SK-N-SH (cell line): ENCODE measurements at places on chromosomes 1 and 21.

- DNase-seq, result peak; percentile 28
These were observed 66.1 kb downstream of the UBE2U start for GRCh38 chr1:64269558-64269884.

DNA sequence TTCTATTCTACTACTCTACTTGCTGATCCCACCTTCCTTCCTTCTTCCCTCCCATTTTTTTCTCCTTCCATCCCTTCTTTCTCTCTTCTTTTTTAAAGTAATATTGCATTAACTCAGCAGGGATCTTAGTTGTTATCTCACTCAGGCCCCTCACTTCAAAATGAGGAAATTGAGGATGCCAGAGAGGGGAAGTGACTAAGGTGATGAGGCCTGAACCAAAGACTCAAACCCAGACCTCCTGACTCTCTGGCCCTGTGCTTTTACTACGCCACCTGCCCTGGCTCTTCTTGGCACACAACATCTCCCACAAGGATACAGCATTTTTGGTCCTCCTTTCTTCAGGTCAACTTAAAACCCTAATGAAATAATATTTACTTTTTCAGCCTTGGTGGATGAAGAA lies 151.7 kb upstream of the ZNF648 start:
- DNase-seq, result no peak

DNA sequence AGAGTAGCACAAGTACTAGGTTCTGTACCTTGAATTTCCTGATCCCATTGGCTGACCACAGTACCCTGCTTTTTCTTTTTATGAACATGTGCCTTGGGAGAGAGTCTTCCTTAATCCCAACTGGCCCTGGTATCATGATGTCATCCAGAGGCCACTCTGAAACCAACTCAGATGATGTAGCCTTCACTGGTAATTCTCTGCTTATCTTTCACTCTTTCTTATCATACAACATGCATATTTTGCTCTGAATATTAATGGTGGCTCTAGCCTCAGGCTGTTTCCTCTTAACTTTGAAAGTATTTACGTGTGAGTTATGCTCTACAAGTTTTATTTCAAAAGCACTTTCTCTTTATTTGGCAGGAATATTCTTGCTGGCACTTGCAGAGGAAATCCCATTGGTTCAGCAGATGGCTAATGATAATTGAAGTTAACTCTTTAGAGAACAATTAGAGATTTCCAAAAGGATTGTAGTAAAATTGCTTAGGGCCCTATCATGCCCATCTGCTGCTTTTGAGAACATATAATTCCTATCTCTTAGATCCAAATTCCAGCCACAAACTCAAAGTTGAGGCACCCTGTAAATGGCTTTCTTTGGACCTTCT lies 86.1 kb downstream of the PTGER3 start:
- peak; percentile 5 for DNase-seq

DNA sequence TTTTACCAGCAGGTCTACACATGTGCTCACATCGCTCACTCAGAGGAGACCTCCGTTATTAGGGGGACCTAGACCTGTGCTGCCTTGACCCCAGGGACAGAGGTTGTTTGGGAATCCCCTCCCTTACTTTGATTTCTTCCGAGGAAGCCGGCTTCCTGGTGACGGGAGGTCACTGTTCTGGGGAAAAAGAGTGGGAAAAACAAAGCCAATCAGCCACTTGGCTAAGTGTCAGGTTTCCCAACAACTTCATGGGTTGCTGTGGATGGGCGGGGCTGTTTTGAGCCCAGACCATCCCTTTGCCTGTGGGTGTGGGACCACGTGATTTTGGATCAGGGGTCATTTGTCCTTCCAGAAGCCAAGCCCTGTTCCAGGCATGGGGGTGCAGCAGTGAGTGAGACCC lies 7.1 kb upstream of the KCNAB2 start:
- DNase-seq, result no peak

- no peak for DNase-seq
These were observed 296.6 kb downstream of the CHRM3 start for GRCh38 chr1:239682960-239683359.

DNA sequence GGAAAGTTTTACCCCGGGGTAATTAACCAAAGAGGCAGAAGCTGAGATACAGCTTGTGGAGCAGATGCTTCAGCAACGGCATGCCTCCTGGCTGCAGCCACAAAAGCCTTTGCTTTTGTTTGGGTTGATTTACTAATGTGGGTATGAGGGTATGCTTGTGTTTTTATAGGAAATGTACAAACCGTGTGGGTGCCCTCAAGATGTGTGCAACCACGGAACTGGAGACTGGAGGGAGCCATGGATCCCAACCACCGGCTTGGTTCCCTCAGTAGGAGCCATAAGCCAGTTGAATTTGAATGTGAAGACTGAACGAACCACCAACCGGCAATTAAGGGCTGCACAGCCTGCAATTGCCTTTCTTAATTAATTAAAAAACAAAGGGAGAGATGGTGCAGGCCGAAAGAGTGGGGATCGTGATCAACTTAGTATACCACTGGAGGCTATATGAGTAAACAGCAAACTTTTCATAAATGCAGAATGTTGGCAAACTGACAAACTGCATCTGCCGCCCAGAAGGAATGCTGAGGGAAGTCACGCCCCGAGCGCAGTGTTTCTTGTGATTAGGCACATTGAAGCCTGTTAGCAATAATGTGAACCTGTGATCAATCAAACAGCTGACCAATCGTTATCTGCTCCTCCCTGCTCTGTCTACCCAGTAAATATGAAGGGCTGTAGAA lies 104.1 kb downstream of the DISP1 start:
- DNase-seq, result no peak

DNA sequence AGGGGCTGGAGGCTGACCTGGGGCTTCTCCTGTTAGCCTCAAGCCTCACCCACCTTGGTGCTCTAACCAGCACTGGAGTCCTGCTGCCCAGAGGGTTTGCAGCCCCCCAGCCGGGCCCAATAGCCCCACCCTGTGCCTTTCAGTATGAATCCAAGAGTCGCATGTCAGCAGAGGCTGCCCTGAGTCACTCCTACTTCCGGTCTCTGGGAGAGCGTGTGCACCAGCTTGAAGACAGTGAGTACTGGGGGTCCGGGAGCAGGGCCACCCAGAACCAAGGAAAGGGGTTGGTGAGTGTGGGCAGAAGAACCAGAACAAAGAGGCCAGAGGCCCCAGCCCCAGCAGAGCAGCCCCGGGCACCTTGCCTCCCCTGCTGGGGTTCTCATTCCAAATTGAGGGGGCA lies 25.6 kb downstream of the CDK18 start:
- DNase-seq, result no peak

- no peak for DNase-seq
These were observed 34.9 kb upstream of the TSNAX start for GRCh38 chr1:231493421-231494185.

- DNase-seq, result no peak
These were observed 46.6 kb upstream of the SCAF4 start for GRCh38 chr21:31778546-31778945.
